ENCODE measurements at places on chromosomes 7 and 10. TPM values are rescaled to one million over a fixed set of nuclear protein-coding genes. Genes with fewer than 3 reads are reported as not detected.

Gene LAMB4
- 0.15 TPM for total RNA-seq

Gene LRIT1
- total RNA-seq = not detected

Gene PPP3CB
- 16.5 TPM for total RNA-seq

Gene SEMA4G
- 2.2 TPM for total RNA-seq

Gene FGL2
- 0.15 TPM for total RNA-seq

Gene GDF2
- total RNA-seq = not detected

Gene KAZALD1
- total RNA-seq = 11.8 TPM

Gene PON3
- total RNA-seq = not detected

All from bronchus fibroblast of lung (primary cell).